Stimulated activated CD8-positive, alpha-beta memory T cell treated with anti-CD3 and anti-CD28 coated beads, Interleukin-2, amount 100 ng/mL, for 1 hour (primary cell): ENCODE measurements at places on chromosomes 16 and 17.

GRCh38 chr17:48830840-48831548, at the start of gene CALCOCO2:
TSS of gene CALCOCO2 (plus strand) at chr17:48831035. CDS start at chr17:48841708, 10,673 bp downstream.
- peak; percentile 66 for DNase-seq

DNA sequence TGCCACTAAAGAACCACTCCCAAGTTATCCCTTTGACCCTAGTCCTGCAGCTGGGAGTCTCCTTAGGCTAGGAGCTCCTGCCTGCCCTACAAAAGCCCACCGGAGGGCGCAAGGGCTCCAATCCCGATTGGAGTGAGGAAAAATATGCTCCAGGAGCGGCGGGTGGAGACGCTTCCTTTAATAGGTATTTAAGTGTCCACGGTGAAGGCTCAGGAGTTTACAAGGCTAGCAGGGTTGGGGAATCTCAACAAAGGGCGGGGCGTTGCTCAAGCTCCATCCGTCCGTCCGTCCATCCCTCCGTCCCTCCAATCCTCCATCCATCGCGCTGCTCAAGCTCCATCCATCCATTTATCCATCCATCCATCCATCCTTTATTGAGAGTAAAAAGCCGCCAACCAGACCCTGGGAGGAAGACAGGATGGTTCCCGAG, 556 bp upstream of the SPNS1 start:
- DNase-seq, result no peak

GRCh38 chr17:10116267-10116666, 82.1 kb downstream of the GAS7 start:
- DNase-seq, result no peak

GRCh38 chr16:50323335-50324011, 45.3 kb downstream of the BRD7 start:
- DNase-seq, result no peak

DNA sequence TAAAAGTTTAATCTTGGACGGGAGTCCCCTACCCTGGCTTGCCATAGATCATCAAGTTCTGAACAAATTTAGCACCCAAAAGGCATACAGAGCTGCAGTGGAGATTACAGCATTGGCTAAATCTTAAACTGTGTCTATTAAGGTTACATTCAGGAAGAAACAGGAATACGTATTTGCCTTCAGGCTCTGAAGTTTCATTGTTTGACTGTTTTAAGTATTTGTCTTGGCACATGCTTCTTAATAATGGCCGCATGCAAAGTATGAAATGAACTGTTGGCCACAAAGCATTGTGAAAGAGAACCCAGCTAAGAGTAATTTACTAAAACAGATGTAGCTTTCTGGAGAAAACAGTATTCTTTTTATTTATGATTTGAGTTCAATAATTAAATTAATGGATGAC, 63.9 kb upstream of the CNEP1R1 start:
- DNase-seq, result no peak

DNA sequence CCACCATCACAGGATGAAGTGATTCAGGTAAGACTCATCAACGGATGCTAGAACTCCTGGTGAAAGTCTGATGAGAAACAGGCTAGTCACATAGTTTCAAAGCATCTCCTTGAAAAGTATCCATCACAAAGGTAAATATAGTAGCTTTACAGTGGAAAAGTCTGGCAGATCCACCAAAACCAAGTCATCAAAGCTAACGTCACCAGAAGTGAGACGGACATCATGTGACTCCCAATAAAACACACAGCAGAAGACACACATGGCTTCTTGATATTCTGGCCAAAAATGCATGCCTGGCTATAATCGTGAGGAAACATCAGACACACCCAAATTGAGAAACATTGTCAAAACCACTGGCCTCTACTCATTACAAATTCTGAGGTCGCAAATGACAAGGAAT, 17.9 kb upstream of the TRPV3 start:
- DNase-seq, result no peak

GRCh38 chr17:8226536-8227237, 16.3 kb upstream of the AURKB start:
- DNase-seq, result no peak

DNA sequence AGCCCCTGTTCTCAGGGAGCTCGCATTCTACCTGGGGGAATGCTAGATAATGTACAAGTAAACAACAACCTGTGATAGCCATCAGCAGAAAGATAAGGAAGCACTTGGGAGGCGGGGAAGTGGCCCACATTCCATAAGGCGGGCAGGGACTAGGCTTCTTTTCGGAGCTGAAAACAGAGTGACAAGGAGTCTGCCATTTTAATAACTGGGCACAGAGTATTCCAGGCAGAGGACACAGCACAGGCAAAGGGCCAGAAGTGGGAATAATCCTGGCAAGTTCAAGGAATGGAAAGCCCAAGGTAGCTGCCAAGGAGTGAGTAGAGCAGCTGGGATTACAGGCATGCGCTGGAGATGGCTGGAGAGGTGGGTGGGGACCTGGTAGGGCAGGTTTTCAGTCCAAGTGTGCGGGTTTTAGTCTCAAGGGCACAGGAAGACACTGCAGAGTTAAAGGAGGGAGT, 24.3 kb downstream of the USP43 start:
- no peak for DNase-seq

DNA sequence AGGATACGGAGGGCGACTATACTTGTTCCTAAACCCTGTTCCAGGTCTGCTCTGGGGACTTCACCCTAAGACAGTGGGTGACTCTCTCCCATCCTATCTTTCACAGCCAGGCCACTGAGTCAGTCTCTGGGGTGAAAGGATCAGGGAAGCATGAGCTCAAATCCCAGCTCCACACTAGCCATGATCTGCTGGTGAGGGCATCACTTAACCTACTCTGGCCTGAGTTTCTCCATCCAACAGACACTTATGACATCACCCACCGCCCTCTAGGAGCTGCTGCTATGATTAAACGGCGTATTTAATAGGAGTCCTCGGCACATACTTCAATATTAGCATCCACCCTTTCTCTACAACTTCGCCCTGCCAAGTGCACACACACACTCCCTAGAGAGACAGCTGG, 10.1 kb downstream of the GAST start:
- no peak for DNase-seq

- no peak for DNase-seq
These were observed 130.8 kb upstream of the EEF2KMT start for GRCh38 chr16:5228369-5228768.

GRCh38 chr16:22691335-22691734, 122.6 kb upstream of the HS3ST2 start:
- DNase-seq, result no peak

- DNase-seq, result no peak
These were observed 292.6 kb upstream of the CDH11 start for GRCh38 chr16:65414284-65414984.

GRCh38 chr16:85615852-85616606, 2.9 kb downstream of the GSE1 start:
- peak; percentile 59 for DNase-seq

GRCh38 chr16:2093793-2094192, 41.9 kb downstream of the PKD1 start:
- DNase-seq, result no peak

DNA sequence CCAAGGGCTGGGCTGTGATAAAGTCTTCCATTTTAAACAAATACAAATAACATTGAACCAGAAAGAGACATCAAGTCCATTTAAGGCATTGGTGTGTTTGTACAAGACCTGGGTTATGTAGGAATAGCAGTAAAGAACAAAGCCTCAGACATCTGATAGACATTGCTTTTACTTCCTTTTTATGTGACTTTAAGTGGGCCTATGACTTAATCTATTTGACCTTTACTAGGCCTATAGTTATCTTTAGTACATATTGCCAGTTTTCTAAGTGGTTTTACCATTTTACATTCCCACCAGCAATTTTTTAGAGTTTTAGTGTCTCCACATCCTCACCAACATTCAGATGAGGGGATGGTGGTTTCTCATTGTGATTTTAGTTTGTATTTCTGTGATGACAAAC, 298.8 kb downstream of the ZFHX3 start:
- no peak for DNase-seq

DNA sequence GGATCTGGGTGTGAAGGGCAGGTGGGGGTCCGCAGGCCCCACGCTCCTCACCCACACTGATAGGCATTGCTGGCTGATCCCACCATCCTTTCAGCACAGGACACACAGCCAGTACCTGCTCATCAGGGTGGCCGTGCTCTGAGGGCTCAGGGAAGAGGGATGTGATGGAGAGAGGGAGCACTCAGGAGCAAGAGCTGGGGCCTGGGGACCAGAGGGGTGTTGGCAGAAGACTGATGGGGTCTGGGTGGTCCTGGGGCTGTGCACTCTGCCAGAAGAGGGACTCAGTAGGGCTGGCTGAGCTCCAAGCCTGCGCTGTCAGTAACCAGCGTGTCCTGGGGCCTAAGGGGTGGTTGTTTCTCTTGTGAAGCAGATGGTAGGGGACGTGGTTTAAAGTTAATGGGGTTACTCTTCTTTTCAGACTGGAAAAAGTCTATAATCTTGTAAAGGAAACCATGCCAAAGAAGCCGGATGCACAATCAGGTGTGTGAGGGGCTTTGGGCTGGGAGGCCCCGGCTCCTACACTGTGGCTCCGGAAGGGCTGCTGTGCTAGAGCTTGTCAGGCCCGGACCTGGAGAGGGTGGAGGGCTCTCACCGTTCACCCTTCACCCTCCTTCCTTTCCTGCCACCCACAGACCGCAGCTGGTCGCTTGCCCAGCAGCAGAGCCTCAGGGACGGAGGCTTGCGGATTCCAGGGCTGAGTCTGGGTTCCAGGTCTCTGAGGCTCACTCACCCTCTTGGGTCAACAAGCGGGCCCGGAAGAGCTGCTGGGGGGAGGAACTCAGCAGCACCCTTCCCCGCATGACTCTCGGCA, 27.8 kb downstream of the POLR3E start:
- DNase-seq, result no peak

DNA sequence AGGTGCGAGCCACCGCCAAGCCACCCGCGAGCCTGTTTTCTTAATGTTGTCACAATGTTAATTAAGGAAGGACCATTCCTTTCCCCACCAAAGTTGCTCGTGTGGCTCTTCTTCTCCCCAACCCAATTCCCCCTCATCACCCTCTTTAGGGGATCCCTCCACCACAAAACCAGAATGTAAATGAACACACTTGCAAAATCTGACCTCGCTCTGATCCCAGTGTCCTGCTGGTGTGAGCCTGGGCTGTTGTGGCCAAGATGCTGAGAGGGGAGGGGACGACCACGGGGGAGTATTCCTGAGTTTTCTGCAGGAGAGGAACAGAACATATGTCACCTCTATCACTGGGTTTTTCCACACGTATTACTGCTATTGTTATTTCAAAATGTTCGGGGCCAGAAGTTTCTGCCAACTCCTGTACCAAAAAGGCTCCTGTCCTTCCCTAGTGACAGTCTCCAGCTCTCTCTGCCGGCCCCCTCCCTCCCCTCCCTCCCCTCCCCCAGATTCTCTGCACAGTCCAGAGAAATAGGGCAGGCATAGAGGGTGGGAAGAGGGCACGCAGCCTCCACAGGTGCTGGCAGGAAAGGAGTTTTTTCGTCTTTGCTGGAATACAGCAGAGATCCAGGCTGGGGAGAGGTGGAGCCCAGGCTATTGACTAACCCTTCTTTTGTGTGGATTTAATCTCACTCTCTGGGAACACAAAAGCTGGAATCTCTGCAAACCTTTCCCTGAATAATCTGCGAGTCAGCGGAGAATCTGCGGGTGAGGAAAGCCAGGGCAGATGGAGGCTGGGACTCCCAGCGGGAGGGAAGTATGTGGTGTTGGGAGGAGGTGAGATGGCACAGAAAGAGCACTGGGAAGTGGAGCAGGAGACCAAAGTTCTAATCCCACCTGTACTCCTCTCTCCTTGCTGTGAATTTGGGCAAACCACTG, 4.5 kb upstream of the CA4 start:
- DNase-seq, result no peak

DNA sequence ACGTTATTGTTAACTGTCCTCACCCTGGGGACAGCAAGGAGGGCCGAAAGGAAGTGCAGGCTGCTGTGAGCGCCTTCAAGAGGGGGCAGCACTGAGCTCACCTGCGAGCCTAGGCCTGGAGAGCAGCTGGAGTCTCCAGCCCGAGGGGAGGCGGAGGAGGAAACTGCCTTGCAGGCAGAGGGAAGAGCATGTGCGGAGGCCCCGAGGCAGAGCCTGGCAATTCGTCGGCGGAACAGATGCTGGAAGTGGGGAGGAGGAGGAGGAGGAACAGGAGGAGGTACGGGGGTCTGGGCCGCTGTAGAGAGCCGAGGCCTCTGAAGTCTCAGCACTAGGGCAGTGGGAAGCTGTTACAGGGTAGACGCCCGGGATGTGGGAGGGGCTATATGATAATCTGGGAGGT, 49.6 kb upstream of the PLCG2 start:
- no peak for DNase-seq

DNA sequence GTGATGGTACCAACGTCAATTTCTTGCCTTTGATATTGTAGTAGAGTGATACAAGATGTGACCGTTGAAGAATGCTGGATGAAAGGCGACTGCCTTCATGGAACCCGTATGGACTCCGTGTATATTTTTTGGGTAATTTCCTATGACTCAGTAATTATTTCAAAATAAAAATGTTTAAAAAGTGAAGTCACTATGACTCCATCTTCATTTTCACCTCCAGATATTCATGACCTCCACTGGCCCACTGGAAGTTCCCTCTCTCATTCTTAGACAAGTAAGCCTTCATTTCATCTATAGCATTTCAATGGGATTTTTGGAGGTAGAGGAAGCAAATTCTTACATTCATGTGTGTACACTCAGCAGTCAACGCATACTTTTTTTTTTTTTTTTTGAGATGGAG, 111.8 kb upstream of the NUDT7 start:
- DNase-seq, result no peak

- DNase-seq, result no peak
These were observed 5.5 kb upstream of the RAPGEFL1 start for GRCh38 chr17:40171750-40172149.

GRCh38 chr17:17106756-17107155, 64.5 kb downstream of the MPRIP start:
- no peak for DNase-seq

- no peak for DNase-seq
These were observed 7.8 kb upstream of the AHSP start for GRCh38 chr16:31519759-31520431.

- DNase-seq, result no peak
These were observed 17.0 kb downstream of the PITPNA start for GRCh38 chr17:1545618-1546017.

GRCh38 chr16:72788269-72788809, 259.6 kb downstream of the ZFHX3 start:
- DNase-seq, result no peak

DNA sequence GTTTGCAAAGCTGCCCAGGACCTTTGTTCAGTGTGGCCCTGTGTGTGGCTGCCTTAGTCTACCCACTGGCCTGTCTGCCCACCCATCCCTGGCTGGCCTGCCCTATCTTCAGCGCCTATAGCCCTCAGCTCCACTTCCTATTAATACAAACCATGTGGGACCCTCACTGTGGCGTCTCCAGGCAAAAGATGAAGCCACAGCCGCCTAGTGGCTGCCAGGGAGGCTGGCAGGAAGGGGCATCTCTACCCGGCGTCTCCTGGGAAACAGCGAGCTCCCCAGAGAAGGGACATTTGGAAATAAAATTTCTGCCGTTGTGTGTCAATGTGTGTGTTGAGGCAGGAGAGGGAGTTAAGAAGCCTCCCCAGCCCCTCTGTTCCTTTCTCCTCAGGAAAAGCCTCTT, 31.5 kb downstream of the NEUROD2 start:
- no peak for DNase-seq

DNA sequence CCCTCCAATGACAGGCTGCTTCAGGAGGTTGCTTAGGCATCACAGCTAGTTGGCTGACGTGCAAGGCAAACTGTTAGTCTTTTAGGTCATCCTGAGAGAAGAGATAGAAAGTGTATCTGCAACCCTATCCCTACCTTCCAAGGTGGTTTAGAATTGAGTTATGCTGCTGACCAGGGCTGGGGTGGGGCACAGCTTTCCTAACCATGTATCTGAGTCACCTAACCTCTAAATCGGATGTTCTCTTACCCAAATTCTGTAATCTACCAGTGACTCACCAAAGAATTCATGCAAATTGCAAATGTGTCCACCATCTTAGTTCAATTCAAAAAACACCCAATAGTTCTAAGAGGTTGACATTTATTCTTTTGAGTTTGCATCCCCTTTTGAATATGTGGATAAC, 107.2 kb upstream of the DYNLRB2 start:
- DNase-seq, result no peak
